ENCODE measurements at places on chromosomes 3 and 15. TPM values are rescaled to one million over a fixed set of nuclear protein-coding genes. Genes with fewer than 3 reads are reported as not detected.

GRCh38 chr3:167466966-167467365 lies 6.9 kb downstream of the SERPINI2 start:
- H3K4me1 ChIP-seq, result no peaks in the 10 kb centered on the region
- H3K27ac ChIP-seq, result no peak overlapping the region
- H3K27me3 ChIP-seq, result no peaks in the 10 kb centered on the region
- DNase-seq, result no peak

GRCh38 chr3:156230278-156230900 lies 110.0 kb downstream of the KCNAB1 start:
- no peaks in the 10 kb centered on the region for H3K27me3 ChIP-seq
- H3K27ac ChIP-seq, result no peak overlapping the region
- no peak for DNase-seq
- H3K4me1 ChIP-seq, result no peaks in the 10 kb centered on the region
- no peak overlapping the region for H3K4me3 ChIP-seq

GRCh38 chr3:105842449-105842848 lies 26.4 kb downstream of the CBLB start:
- H3K36me3 ChIP-seq, result no peaks in the 10 kb centered on the region
- H3K27ac ChIP-seq, result peak overlapping the region; percentile 79
- no peak for DNase-seq
- no peaks in the 10 kb centered on the region for H3K27me3 ChIP-seq

GRCh38 chr3:148856384-148856783 lies 8.7 kb upstream of the CPA3 start:
- no peak for DNase-seq
- no peaks in the 10 kb centered on the region for H3K36me3 ChIP-seq
- H3K27me3 ChIP-seq, result no peaks in the 10 kb centered on the region
- no peak overlapping the region for H3K4me3 ChIP-seq

GRCh38 chr3:171841620-171842000 lies 1.5 kb upstream of the TMEM212 start:
- H3K4me1 ChIP-seq, result no peaks in the 10 kb centered on the region
- no peaks in the 10 kb centered on the region for H3K36me3 ChIP-seq
- no peak for DNase-seq
- no peaks in the 10 kb centered on the region for H3K27me3 ChIP-seq
- H3K27ac ChIP-seq, result no peak overlapping the region
- no peak overlapping the region for H3K4me3 ChIP-seq

GRCh38 chr15:40242213-40242599 lies 3.3 kb downstream of the PAK6 start:
- H3K36me3 ChIP-seq, result no peaks in the 10 kb centered on the region
- H3K27me3 ChIP-seq, result peaks cover 14% of the 10 kb centered on the region
- no peak for DNase-seq

DNA sequence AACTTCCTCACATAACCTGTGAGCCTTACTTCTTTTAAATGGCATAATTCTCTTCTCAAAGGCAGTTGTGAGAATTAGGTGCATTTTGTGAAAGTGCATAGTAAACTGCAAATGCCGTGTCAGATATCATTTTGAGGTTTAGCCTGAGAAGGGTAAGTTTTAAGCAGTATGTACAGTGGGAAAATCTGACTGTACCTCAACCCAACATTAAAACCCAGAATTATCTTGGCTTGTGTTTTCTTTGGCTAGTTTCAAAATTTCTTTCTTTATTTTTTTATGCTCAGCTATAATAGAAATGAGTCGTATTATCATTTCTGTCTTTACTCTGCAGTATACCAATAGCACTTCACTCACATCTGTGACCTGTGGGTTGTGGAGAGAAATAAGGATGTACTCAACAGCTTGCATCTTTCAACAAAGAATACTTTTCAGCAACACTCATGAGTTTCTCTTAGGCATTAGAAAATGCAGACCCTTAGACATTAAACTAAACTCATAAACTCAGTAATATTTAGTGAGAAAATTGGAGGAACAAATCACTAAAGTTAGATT lies 65.7 kb downstream of the RASA2 start:
- no peaks in the 10 kb centered on the region for H3K27me3 ChIP-seq
- DNase-seq, result no peak
- peaks cover 12% of the 10 kb centered on the region for H3K36me3 ChIP-seq
- H3K27ac ChIP-seq, result no peak overlapping the region

DNA sequence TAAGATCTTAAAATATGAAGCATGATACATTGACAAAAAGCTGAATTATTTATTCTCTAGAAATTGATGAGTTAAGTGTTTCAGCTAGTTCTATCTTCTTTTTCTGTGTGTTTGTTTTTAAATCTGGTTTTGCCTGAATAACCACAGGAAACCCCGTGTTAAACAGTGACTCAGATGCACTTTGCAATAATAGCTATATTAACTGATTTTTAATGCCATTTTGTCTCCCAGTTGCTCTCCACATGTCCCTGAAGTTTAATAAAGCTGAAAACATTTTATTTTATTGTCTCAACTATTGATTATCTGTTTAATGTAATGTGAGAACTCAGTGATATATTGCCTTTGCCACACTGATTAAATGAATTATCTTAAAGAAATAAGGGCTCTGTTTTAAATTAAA lies 42.8 kb upstream of the ROBO1 start:
- no peaks in the 10 kb centered on the region for H3K27me3 ChIP-seq
- no peak for DNase-seq
- H3K27ac ChIP-seq, result no peak overlapping the region
- H3K4me3 ChIP-seq, result no peak overlapping the region
- H3K4me1 ChIP-seq, result no peaks in the 10 kb centered on the region

DNA sequence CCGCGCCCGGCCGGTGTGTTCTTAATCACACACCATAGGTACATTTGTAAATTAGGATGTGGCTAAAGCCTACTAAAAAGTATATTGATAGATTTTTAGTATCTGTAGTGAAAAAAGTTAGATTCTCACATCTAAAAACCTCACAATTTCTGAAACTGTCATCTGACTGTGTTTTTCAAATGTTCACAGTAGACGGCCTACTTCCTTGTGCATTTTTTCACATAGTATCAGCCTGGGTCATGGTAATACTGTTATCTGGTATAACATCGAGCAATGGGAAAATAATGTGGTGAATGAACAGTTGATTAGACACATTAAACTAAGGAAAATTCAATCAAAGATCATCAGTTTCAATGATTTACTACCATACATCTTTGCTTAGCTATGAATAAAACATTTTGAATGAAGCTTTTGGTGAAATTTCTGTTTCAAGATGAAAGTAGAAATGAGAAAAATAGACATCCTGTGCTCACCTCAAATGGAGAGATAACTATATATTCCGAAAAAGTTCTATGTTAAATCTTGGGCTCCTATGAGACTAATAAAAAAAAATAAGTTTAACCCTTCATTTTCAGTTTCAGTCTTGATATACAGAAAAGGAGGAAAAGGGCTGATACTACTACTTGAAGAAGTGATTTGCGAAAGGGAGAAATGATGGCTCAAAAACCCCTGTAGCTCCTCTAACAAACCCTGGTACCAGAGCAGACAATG lies 262.7 kb downstream of the ZBTB20 start:
- no peaks in the 10 kb centered on the region for H3K36me3 ChIP-seq
- no peak for DNase-seq
- H3K27ac ChIP-seq, result no peak overlapping the region
- no peaks in the 10 kb centered on the region for H3K27me3 ChIP-seq
- H3K4me1 ChIP-seq, result peaks cover 10% of the 10 kb centered on the region

DNA sequence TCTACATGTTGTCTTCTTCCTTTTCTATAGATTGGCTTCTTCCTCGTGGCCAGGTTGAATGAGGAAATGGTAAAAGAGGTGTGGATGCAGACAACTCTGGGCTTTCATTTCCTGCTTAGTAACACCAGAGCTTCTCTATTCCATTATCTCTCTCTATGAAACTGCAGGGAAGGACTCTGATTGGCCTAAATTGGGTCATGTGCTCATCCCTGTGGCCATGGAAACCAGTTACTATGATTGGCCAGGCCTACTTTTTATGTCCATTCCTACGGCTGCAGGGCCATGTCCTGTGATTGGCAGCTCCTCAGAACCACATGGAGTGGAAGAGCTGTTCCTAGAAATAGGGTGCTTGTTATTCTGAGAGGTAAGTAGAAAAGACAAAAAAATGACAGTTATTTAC lies 486.9 kb upstream of the ADAMTS9 start:
- H3K4me1 ChIP-seq, result peaks cover 4% of the 10 kb centered on the region
- H3K4me3 ChIP-seq, result no peak overlapping the region
- no peak for DNase-seq

- no peak for DNase-seq
- no peak overlapping the region for H3K27ac ChIP-seq
- no peaks in the 10 kb centered on the region for H3K4me1 ChIP-seq
- H3K36me3 ChIP-seq, result no peaks in the 10 kb centered on the region
- H3K4me3 ChIP-seq, result no peak overlapping the region
Observed at GRCh38 chr15:101810876-101811275, 1.1 kb upstream of the OR4F15 start.

The KBTBD12 gene
- total RNA-seq, result 27.0 TPM

The SST gene
- not detected for total RNA-seq
